ENCODE measurements at places on chromosomes 5 and 9.

GRCh38 chr9:119852390-119852789 is 483.2 kb upstream of the BRINP1 start:
- no peak for DNase-seq

- DNase-seq: no peak
These were observed 182.7 kb downstream of the SMC2 start for GRCh38 chr9:104276709-104277245.

- DNase-seq: no peak
These were observed 116.6 kb downstream of the TLE4 start for GRCh38 chr9:79688363-79688762.

- no peak for DNase-seq
These were observed 7.2 kb upstream of the LMNB1 start for GRCh38 chr5:126769703-126770102.

DNA sequence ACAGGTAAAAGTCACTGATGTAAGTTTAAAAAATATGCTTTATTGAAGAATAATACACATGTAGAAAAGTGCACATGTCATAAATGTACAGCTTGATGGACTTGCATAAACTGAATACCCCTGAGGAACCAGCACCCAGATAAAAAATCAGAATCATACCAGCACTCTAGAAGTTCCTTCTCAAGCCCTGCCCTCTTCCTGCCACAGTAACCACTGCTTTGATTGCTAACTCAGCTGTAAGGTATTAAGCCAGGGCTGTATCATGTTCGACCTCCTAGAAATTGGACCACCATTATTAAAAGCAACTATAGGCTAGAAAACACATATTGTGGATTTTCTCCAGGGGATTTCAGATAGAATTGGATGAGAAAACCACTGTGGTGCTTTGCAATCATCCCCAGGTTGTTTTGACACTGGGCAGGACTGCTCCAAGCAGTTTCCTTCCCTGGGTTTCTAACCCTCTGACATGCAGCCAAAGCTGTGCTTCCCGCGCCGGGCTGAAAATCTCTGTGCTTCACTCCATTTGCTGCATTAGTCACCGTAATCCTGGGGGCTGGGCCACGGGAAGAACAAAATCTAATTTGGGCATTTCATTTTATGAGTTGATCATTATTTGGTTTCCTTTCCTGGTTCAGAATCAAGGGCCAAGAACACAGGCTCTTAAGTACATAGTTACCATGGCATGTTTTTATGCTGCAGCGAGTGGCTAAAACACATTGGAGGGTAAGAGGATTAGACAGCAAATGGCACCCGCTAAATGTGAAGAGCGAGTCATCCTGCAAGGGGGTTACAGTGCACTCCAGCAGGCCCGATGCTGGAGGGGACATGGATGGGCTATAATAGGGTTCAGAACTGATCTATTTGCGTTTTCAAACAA is 139.4 kb upstream of the IL12B start:
- DNase-seq: no peak

- DNase-seq: no peak
These were observed 12.1 kb downstream of the C9orf50 start for GRCh38 chr9:129608561-129609481.

DNA sequence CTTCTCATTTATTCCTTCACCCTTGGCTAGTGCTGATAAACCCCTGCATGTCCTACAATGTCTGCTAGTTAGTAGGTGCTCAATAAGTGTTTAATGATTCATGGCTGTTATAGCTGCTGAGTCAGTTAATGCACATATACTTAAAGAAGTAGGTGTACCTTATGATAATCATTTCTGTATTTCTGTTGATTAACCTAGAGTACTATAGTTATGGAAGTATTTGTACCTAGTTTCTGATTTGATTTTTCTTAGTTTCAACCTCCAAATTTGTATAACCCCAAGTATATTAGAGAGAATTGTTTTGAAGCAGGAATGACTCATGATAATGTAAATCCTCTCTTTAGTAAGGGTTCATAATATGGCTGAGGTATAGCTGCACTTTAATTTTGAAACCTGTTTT is 8.9 kb downstream of the SMAD5 start:
- no peak for DNase-seq

- no peak for DNase-seq
These were observed 70.5 kb upstream of the GFPT2 start for GRCh38 chr5:180423598-180423997.

DNA sequence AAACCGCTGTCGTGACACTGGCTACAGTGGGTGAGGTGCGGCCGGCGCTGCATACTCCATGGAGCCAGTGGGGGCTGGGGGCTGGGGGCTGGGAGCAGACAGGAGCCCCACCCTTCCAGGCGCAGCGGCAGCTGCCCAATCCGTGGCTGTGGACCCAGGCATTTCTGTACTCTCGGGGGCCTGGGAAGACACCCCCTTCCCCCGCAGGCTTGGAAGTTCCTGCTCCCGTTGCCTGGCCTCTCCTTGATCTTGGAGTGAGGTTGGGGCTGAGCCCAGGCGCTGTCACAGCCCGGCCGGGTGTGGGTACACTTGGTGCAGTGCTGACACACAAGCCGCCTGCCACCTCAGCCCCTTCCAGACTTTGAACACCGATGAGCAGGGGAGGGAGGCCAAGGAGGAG is 27.7 kb upstream of the GGTA1 start:
- no peak for DNase-seq

DNA sequence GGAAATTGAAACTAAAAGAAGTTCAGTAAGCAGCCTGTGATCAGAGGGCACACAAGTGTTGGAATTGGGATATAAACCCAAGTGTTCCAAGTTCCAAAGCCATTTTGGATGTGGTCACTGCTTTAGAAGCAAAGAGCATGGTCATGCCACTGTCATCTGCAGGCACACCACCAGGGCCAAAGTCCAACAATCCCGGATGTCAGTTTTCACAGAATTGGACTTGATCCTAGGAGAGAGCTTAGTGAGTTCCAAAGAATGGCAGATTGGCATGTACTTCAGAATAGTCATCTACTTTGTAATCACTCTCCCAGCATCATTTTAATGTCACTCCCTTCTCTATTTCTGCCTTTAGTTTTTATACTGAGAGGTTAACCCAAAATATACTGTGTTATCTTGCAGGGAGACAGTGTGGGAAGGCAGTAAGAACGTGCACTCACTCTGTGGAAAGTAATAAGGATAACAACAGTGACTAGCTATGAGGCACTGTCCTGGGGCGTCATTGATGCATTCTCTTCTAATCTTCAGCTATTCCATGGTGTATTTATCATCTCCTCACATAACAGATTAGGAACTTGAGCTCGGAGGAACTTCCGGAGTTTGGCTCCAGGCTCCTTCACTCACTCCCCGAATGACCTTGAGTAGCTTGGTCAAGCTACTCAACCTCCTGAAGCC is 388.0 kb downstream of the ACTL7B start:
- no peak for DNase-seq

GRCh38 chr9:93127395-93127911 is 6.6 kb downstream of the NINJ1 start:
- DNase-seq: no peak

- DNase-seq: no peak
These were observed 62.1 kb upstream of the NUDT12 start for GRCh38 chr5:103624675-103625074.

- no peak for DNase-seq
These were observed 28.4 kb downstream of the ERP44 start for GRCh38 chr9:100070104-100071041.

- no peak for DNase-seq
These were observed 1.6 kb upstream of the MOCS2 start for GRCh38 chr5:53111139-53111538.

DNA sequence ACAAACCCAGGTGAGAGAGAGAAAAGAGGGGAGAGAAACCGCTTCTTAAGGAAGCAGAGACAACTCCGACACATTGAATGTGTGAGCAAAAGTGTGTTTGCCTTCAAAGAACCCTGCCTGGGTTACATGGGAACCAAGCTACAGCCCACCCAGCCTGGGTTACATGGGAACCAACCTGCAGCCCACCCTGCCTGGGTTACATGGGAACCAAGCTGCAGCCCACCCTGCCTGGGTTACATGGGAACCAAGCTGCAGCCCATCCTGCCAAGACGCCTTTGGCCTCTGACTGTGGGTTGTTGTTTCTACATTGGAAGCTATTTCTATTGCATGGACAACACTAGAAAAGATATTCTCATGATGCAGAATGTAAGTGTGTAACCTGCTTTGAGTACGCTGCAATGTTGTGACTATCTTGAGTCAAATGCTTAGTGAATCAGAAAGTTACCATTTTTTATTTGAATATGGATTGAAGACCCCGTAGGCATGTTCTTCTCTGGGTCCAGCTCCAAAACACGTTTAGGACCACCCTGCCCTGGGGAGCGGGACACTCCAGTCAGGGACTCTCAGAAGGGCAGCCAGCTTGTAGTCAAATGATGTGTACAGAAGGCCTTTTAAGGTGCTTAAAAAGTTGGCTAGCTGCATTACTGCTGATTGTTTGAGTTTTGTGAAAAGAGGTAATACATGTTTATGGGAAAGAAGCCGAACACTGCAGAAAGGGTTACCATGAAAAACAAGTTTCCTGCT is 39.1 kb upstream of the UNC5A start:
- DNase-seq: no peak

GRCh38 chr9:133059623-133060022 is 2.2 kb upstream of the CEL start:
- no peak for DNase-seq

DNA sequence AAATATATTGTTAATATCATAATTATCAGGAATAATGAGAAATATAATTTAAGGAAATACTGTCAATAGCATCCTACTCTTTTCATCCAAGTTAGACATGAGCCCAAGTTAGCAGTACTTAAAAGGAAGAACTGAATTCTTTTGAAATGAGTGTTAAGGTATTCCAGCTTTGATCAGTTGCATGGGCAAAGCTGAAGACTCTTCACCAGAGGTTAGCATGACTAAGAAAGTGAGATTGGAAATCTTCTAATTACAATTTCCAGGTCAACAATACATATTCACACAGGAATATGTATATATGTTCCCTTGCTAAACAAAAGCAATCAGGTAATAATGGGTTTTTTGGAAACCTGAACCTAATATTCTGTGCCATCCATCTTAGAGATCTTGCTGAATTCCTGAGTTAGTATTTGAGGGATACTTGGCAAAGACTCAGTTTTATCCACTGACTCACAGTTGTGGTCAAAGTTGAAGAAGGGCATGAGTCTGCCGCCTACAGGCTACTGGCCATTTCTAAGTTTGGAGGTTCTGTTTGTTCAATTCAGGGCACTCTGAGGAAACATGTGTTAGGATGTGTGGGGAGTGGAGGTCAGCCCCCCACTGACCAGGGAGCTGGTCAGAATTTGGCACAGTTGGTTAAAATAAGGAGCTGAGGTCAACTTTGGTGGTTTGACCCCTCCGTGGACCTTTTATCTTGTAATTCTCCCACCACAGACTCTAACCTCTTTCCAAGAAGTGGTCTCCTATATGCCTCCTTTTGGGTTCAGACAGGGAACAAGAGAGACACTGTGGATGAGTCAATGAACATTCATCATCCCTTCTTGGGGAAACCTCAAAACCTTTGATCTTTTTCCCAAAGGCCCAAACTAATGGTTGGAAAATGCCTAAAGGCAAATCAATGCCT is 118.3 kb downstream of the PIK3R1 start:
- DNase-seq: no peak

DNA sequence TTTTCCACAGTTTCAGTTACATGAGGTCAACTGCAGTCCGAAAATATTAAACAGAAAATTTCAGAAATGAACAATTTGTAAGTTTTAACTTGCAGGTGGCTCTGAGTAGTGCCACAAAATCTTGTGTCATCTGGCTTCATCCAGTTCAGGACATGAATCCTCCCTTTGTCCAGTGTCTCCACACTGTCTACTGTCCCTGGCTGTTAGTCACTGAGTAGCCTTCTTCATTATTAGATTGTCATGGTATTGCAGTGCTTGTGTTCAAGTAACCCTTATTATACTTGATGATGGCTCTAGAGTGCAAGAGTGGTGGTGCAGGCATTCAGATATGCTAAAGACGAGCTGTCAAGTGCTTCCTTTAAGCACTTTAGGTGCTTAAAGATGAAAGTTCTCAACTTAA is 65.3 kb downstream of the CFAP95 start:
- DNase-seq: no peak

DNA sequence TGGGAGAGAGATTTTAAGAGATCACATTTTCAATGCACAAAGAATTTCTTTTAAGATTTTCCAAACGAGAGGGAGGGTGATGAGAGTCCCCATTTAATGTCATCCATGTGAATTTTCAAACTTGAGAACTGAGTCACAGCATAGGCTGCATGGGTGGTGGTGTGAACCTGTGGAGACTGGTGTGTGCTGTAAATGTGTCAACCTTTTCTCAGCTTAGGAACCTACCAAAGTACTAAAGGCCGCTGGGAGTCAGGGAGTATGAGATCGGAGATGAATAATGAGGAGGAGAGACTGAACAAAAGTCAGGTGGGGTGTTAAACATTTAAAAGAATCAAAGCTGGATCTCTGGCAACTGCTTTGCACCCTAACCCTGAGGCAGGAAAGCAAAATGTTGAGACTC is 7.5 kb downstream of the ALDH1A1 start:
- DNase-seq: no peak

DNA sequence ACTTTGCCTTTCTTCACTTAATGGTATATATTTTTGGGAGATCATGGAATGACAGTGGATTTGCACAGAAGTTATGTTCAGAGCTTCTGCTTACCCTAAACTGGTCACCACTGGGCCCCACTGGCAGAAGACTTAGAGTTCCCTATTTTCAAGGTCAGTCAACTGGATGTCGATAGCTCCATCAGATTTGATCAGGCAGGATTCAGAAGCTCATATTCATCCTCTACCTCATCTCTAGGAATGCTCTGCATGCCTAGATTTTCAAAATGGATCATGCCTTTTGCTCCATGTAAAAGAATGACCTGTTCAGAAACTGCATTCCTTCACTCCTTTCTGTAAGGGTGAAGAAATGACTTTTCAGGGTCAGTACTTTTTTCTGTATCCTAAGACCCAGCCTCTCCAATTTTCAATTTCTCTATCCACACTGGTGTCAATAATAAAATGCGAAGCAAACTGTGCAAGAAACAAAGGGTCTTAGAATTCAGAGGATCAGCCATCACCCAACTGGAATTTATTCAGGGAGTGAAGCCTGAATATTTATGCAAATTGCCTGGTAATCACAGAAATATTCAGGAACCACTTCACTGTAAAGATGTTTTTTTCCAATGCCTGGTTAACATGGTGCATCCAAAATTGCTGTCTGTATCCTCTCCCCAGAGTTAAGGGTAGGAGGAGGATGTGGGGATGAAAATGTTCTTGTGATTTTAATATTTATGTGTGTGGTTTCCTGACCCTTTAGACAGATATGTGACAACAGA is 125.4 kb downstream of the DOCK2 start:
- no peak for DNase-seq
